HFFc6 (cell line): ENCODE measurements at places on chromosomes 16 and 17. TPM values are rescaled to one million over a fixed set of nuclear protein-coding genes. Genes with fewer than 3 reads are reported as not detected.

DNA sequence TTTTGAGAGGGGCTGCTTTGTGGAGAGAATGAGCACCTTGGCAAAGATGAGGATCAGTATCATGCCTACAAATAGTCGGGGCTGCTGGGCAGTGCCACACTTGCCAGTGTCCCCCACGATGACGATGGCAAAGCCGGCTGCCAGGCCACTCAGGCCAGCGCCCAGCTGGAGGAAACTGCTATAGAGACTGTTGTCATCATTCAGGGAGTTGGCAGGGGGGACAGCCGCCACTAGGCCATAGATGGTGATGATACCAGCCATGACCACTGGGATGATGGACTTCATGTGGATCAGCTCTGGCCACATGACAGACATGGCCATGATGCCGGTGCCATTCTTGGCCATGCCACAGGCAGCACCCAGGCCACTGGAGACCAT is 23.8 kb downstream of the MINK1 start:
- H3K27ac ChIP-seq: no peak overlapping the region
- no peaks in the 10 kb centered on the region; the same call in 1 of the 2 replicates for H3K27me3 ChIP-seq
- DNase-seq: no peak
- H3K4me1 ChIP-seq: peaks cover 38% of the 10 kb centered on the region

C16orf96 gene
- not detected in 3 replicates for total RNA-seq

KRTAP3-2 gene
- total RNA-seq: not detected in 3 replicates

- H3K27ac ChIP-seq: no peak overlapping the region
- no peak for DNase-seq
- H3K4me3 ChIP-seq: no peak overlapping the region
- peaks cover 30% of the 10 kb centered on the region for H3K27me3 ChIP-seq
- H3K36me3 ChIP-seq: no peaks in the 10 kb centered on the region
- H3K4me1 ChIP-seq: no peaks in the 10 kb centered on the region
Measured at GRCh38 chr16:10599626-10600025, 19.2 kb upstream of the EMP2 start.

GRCh38 chr17:42386777-42387657 is 1.2 kb downstream of the STAT3 start:
- H3K4me1 ChIP-seq: peaks cover 35% of the 10 kb centered on the region
- peaks cover 9% of the 10 kb centered on the region for H3K36me3 ChIP-seq
- peak overlapping the region; percentile 99 for H3K4me3 ChIP-seq
- H3K27me3 ChIP-seq: peaks cover 3% of the 10 kb centered on the region; the same call in 1 of the 2 replicates
- no peak for DNase-seq

GRCh38 chr16:81830845-81831540 is 51.9 kb downstream of the PLCG2 start:
- DNase-seq: no peak
- no peaks in the 10 kb centered on the region for H3K4me1 ChIP-seq
- no peak overlapping the region for H3K27ac ChIP-seq
- H3K36me3 ChIP-seq: no peaks in the 10 kb centered on the region

STUB1 gene
- 144 to 168 TPM (median 160 TPM) in 3 replicates for total RNA-seq

DNA sequence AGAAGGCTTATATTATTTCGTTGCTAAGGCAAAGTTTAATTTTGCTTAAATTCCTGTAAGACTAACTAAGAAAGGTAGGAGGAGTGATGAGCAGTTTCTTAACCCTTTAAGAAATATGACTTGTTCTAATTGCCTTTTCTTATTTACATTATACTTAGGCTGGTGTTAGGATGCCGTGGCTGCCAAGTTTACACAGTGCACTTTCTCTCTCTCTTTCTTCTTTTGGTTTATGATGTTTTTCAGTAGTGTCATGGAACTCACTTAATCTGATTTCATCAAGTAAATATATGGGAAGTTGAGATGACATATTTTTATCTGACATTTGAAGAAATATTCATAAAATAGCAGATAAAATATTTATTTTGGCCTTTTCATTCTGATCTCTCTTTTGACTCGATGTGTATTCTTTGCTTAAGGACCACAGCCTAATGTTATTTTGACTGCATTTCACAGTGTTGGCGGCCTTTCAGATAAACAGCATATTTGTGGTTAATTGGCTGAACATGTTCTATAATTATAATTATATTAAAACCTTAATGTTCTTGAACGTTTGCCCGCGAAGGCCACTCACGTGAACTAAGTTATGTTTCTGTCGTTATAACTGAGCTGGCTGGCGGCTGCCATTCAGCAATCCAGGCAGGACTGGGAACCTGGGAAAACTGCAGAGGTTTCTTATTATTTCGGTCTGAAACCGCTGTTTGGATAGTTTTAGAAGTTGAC is 191.6 kb downstream of the WWOX start:
- H3K27ac ChIP-seq: no peak overlapping the region
- H3K4me3 ChIP-seq: no peak overlapping the region
- no peaks in the 10 kb centered on the region; the same call in 1 of the 2 replicates for H3K27me3 ChIP-seq
- DNase-seq: no peak
